ENCODE measurements at places on chromosomes 4 and X. TPM values are rescaled to one million over a fixed set of nuclear protein-coding genes. Genes with fewer than 3 reads are reported as not detected.

DOCK11 gene
- total RNA-seq, result 5.3 TPM

DNA sequence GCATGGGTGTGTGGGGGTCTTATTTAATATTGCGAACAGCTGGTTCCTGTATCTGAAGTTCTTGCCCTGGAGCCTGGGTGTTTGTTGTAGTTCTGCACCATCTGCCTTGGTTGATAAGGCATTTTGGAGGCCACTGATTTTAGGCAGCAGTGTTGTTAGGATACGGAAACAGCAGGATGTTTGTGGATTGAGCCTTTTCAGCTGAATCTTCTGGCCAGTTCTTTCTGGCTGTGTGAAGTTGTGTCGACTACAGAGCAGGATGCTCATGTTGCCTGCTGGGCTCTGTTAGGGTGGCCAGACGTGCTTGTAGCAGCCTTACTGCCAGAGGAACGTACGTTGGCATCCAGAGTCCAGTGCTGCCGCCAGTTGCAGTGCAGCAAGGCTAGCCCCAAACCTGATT, 134.2 kb downstream of the PTTG2 start:
- peaks cover 4% of the 10 kb centered on the region for H3K4me1 ChIP-seq
- no peaks in the 10 kb centered on the region for H3K36me3 ChIP-seq
- no peak for DNase-seq
- H3K27ac ChIP-seq, result no peak overlapping the region
- H3K27me3 ChIP-seq, result no peaks in the 10 kb centered on the region
- no peak overlapping the region for H3K4me3 ChIP-seq

- peaks cover 17% of the 10 kb centered on the region for H3K4me1 ChIP-seq
- no peaks in the 10 kb centered on the region for H3K27me3 ChIP-seq
- H3K27ac ChIP-seq, result no peak overlapping the region
- no peaks in the 10 kb centered on the region for H3K36me3 ChIP-seq
Observed at GRCh38 chr4:77927991-77928925, 65.6 kb downstream of the MRPL1 start.

ALB gene
- total RNA-seq, result 0.75 TPM

- no peaks in the 10 kb centered on the region for H3K36me3 ChIP-seq
- no peak for DNase-seq
- peaks cover 9% of the 10 kb centered on the region for H3K27me3 ChIP-seq
- no peak overlapping the region for H3K4me3 ChIP-seq
Observed at GRCh38 chr4:8644966-8645752, 52.6 kb downstream of the CPZ start.

DNA sequence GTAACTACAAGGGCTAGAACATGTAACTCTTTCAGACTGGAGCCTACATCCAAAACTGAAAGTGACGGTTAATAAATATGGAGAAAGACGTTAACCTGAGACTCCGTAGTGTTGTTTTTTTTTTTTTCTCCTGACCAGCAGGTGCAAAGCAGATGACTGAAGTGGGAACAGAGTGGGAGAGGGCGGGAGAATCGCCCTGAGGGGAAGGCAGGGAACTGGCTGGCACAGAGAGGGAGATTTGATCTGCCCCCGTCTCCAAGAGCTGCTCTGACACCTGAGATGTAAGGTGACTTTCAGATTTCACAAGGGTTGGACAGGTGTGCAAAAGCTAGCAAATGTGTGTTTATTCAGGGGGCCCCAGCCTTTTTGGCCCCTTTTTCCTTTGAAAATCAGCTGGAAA, 180.2 kb downstream of the PALLD start:
- no peak for DNase-seq
- H3K4me1 ChIP-seq, result peaks cover 16% of the 10 kb centered on the region
- no peak overlapping the region for H3K27ac ChIP-seq
- no peak overlapping the region for H3K4me3 ChIP-seq

DNA sequence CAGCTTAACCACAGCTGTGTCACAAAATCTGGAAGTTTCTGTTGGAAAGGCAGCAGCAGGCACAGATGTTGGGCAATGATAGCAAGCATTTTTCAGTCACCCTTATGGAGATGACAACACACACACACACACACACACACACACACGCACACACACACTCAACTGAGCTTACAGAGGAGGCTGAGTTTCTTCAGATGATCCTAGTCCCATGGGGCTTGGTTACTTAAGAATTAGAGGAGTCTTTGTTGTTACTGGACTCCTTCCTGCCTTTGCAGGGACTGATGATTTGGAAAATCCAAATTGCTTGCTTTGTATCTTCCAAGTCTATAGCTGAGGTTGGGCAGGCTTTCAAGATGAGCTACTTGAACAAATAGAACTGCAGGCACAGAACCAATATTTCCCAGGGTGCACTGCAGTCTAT, 740.1 kb upstream of the PITX2 start:
- DNase-seq, result peak; percentile 19
- H3K36me3 ChIP-seq, result no peaks in the 10 kb centered on the region
- no peaks in the 10 kb centered on the region for H3K27me3 ChIP-seq
- no peaks in the 10 kb centered on the region for H3K4me1 ChIP-seq
- no peak overlapping the region for H3K27ac ChIP-seq
